ENCODE measurements at places on chromosomes 12 and 14. TPM values are rescaled to one million over a fixed set of nuclear protein-coding genes. Genes with fewer than 3 reads are reported as not detected.

AMHR2 gene
- total RNA-seq, result not detected

C3AR1 gene
- 9.4 TPM for total RNA-seq

CLEC2A gene
- total RNA-seq, result not detected

FOXN4 gene
- total RNA-seq, result not detected

All from transverse colon (tissue), 4 donors.